ENCODE measurements at places on chromosomes 11 and 22. TPM values are rescaled to one million over a fixed set of nuclear protein-coding genes. Genes with fewer than 3 reads are reported as not detected.

The CRYAB gene
- 1.2 TPM for total RNA-seq

The NPAS4 gene
- total RNA-seq, result not detected

The TRABD gene
- total RNA-seq, result 60.6 TPM

The INSC gene
- 5.8 TPM for total RNA-seq

The SHISAL1 gene
- 1.6 TPM for total RNA-seq

The KIRREL3 gene
- not detected for total RNA-seq

The NLRP6 gene
- total RNA-seq, result not detected

The TMPRSS13 gene
- not detected for total RNA-seq

The OR4A16 gene
- total RNA-seq, result not detected

The TANGO2 gene
- 16.0 TPM for total RNA-seq

The KCNA4 gene
- not detected for total RNA-seq

The P4HA3 gene
- total RNA-seq, result 0.93 TPM

- H3K4me3 ChIP-seq, result no peak overlapping the region
- peaks cover 95% of the 10 kb centered on the region for H3K27me3 ChIP-seq
- no peaks in the 10 kb centered on the region for H3K4me1 ChIP-seq
- H3K36me3 ChIP-seq, result no peaks in the 10 kb centered on the region
- DNase-seq, result no peak
These were observed 6.5 kb downstream of the IGLL5 start for GRCh38 chr22:22893891-22894739.

DNA sequence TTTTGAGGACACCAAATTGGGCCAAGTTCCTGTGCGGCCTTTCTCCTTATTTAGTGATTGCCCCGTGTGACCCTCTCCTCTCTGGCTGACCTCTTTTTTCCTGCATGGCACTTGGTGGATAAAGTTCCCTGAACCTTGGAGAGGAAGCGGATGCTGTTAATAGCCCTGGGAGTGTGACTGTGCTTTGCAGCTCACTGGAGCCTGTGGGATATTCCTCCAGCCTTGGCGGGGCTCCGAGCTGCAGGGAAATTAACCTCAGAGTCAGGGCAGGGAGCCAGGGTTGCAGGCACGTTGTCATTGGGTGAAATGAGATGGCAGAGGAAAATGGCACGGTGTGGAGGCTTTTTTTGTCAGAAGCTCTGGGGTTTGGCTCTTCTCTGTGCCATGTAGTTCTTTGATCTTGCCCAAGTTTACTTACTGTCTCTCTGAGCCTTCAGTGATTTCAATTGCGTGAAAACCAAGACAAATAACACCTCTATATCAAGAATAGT lies 965 bp downstream of the OR9Q1 start:
- H3K4me1 ChIP-seq, result peaks cover 12% of the 10 kb centered on the region
- peak; percentile 84 for DNase-seq
- no peaks in the 10 kb centered on the region for H3K36me3 ChIP-seq
- no peak overlapping the region for H3K27ac ChIP-seq

DNA sequence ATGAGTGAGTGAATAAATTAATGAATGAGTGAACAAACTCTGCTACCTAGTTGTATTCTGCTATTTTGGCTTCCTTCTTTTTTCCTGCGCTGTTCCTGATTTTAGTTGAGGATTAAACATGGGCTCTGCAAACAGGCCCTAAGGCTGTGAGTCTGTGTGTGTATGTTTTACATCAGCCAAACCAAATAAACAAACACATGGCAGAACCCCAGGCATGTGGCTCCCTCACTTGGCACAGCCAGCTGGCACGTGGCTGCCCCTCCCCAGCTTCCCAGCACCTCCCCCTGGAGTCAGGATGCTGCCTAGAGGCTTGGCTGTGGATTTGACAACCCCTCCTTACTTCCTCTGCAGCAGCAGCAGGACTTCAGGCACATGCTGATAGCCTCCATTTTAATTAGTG lies 593.2 kb downstream of the INSC start:
- H3K4me1 ChIP-seq, result peaks cover 20% of the 10 kb centered on the region
- peaks cover 42% of the 10 kb centered on the region for H3K27me3 ChIP-seq
- peak overlapping the region; percentile 43 for H3K27ac ChIP-seq
- peak; percentile 86 for DNase-seq
- H3K4me3 ChIP-seq, result no peak overlapping the region

GRCh38 chr22:50082197-50082715 lies 3.0 kb downstream of the MLC1 start:
- H3K27ac ChIP-seq, result no peak overlapping the region
- no peak for DNase-seq
- H3K27me3 ChIP-seq, result no peaks in the 10 kb centered on the region
- peaks cover 8% of the 10 kb centered on the region for H3K4me1 ChIP-seq

DNA sequence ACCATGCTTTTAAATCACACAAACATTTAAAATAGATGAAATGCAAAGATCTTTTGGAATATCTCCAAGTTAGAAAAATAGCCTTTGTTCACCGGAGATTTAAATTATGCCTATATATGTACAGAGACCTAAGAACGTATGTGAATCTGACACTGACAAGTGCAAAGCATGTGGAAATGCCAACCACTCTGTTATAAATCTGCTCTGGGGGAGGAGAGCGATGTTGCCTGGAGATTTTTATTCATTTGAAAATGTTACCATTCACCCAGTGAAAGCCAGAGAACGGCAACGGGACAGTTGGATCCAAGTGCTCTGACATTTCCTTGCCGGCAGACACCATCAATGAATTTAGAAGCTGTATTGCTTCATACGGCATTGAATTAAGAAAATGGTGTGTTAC lies 39.8 kb upstream of the BMAL1 start:
- H3K27me3 ChIP-seq, result no peaks in the 10 kb centered on the region
- DNase-seq, result no peak
- peaks cover 6% of the 10 kb centered on the region for H3K4me1 ChIP-seq

- H3K4me1 ChIP-seq, result no peaks in the 10 kb centered on the region
- no peaks in the 10 kb centered on the region for H3K36me3 ChIP-seq
- H3K27me3 ChIP-seq, result peaks cover 15% of the 10 kb centered on the region
- no peak for DNase-seq
- no peak overlapping the region for H3K4me3 ChIP-seq
These were observed 156.1 kb downstream of the ST3GAL4 start for GRCh38 chr11:126511475-126512115.

DNA sequence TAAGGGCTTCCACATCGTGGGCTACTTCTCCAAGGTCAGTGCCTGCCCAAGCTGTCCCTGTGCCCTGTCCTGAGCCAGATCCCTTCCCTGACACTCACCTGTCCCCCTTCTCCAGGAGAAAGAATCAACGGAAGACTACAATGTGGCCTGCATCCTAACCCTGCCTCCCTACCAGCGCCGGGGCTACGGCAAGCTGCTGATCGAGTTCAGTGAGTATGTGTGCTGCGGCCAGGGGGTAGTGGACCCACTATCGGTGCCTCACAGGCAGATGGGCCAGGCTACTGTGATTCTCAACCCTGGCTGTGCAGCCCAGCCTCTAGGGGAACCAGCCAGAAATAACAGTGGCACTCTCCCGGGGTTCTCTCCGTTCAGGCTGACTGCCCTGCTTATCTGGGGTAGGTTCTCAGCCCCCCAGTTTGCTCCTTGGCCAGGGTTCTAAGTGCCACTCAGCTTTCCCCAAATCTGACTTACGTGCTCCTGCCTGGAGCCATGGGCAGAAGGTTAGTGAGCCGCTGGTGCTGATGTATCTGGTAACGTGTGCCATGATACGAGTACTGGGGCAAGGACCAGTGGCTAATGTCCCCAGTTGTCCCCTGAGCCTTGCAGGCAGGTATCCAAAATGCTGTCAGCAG lies 3.7 kb downstream of the RNASEH2C start:
- DNase-seq, result no peak
- no peaks in the 10 kb centered on the region for H3K27me3 ChIP-seq
- no peak overlapping the region for H3K4me3 ChIP-seq

DNA sequence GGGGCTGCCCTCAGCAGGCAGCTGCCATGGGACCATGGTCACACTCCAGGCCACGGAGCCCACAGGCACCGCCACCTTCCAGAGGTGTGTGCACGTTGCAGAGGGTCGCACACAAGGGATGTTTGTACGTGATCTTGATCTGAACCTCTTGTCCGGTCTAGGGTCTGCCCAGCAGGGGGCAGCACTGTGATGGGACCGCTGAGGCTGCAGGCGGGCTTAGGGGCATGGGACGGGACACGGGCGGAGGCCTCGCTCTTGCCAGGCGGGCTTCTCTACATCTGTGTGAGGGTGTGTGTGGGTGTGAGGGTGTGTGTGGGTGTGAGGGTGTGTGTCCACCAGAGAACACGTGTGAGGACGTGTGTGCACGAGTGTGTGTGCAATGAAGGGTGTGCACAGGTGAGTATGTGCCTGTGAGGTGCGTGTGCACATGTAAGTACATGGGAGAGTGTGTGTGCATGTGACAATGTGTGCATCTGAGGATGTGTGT lies 52.4 kb downstream of the CACNA1I start:
- H3K36me3 ChIP-seq, result no peaks in the 10 kb centered on the region
- H3K27me3 ChIP-seq, result peaks cover 28% of the 10 kb centered on the region
- H3K4me1 ChIP-seq, result no peaks in the 10 kb centered on the region
- peak; percentile 54 for DNase-seq
- H3K4me3 ChIP-seq, result no peak overlapping the region
- no peak overlapping the region for H3K27ac ChIP-seq

DNA sequence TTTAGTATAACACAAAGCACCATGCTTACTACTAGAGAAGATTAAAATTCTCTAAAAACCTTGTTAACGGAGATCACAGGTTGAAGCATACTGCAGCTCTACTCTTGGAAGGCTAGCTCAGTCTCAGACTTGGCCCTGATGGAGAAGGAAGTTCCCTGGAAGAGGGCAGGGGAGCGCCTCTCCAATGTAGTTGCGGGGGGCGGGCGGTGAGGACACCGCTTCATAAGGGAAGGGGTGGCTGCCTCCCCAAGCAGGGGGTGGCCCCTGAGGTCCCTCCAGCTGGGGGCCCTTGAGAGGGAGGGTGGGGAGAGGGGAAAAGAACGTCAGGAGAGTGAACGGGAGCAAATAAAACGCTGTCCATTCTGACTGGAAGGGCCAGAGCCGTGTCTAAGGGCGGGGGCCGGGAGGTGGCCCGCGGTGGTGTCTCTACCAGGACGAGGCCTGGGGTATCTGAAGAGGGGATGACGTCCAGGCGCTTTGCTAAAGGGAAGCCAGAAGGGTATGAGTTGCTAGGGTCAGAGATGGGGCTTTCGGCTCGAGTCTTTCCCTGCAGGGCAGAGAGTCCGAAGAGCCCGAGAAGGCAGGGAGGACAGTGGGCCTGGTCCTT lies 553 bp upstream of the USP47 start:
- no peaks in the 10 kb centered on the region for H3K4me1 ChIP-seq
- no peaks in the 10 kb centered on the region for H3K36me3 ChIP-seq
- DNase-seq, result peak; percentile 41
- no peak overlapping the region for H3K27ac ChIP-seq

GRCh38 chr11:113488931-113489351 lies 13.7 kb upstream of the DRD2 start:
- no peaks in the 10 kb centered on the region for H3K36me3 ChIP-seq
- H3K4me3 ChIP-seq, result no peak overlapping the region
- no peaks in the 10 kb centered on the region for H3K27me3 ChIP-seq

- no peak overlapping the region for H3K4me3 ChIP-seq
- H3K36me3 ChIP-seq, result peaks cover 8% of the 10 kb centered on the region
- no peak overlapping the region for H3K27ac ChIP-seq
- peaks cover 13% of the 10 kb centered on the region for H3K4me1 ChIP-seq
These were observed 1.8 kb upstream of the NFAM1 start for GRCh38 chr22:42433754-42434682.

DNA sequence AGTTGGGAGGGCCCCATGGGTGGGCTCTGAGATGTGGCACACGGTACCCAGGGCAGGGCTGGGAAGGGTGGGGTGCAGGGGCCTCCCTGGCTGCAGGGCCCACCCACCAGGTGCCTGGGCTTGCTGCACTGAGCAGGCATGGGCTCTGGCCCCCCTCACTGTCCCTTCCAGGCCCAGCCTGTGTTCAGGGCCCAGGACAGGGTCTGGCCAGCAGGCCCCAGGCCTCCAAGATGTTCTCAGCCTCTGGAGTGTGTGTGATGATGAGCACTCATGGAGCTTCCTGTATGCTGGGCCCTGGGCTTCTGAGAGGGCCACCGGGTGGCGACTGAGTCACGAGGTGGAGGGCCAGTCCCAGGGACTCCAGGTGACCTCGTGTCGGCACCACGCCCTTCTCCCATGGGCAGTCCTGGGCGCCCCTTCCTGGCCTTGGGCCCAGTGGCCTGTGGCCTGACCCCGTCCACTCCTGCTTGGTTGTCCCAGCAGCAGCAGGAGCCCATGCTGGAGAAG lies 55.9 kb upstream of the CCDC188 start:
- peak; percentile 27 for DNase-seq
- H3K27me3 ChIP-seq, result no peaks in the 10 kb centered on the region
- no peaks in the 10 kb centered on the region for H3K36me3 ChIP-seq
- peak overlapping the region; percentile 91 for H3K27ac ChIP-seq
- peaks cover 14% of the 10 kb centered on the region for H3K4me1 ChIP-seq
- peak overlapping the region; percentile 86 for H3K4me3 ChIP-seq

DNA sequence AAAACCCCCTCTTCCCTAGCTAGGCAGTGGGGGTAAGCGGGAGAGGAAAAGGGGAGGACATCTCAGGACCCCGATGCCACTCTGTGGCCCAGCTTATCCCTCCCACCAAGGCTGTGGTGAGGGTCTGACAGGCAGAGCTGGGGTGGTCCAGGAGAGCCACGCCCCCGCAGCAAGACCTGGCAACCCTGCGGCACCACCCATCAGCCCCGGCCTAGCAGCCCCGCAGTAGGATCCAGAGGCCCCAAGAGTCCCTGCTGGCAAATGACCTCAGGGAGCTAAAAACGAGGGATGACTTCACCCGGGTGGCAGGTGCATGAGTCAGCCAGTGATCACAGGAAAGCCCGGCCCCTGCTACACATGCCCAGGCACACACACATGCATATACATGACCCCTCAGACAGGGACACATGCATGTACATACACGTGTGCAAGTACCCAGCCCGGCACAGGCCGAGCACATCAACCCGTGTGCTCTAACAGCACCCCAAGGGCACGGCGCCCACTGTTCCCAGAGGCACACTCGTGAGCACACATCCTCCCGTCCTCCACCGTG lies 32.3 kb downstream of the ARVCF start:
- peak; percentile 76 for DNase-seq
- H3K36me3 ChIP-seq, result no peaks in the 10 kb centered on the region
- no peaks in the 10 kb centered on the region for H3K27me3 ChIP-seq

- no peaks in the 10 kb centered on the region for H3K36me3 ChIP-seq
- H3K27ac ChIP-seq, result no peak overlapping the region
- H3K4me1 ChIP-seq, result no peaks in the 10 kb centered on the region
These were observed 77.7 kb downstream of the BRD1 start for GRCh38 chr22:49749885-49750510.

DNA sequence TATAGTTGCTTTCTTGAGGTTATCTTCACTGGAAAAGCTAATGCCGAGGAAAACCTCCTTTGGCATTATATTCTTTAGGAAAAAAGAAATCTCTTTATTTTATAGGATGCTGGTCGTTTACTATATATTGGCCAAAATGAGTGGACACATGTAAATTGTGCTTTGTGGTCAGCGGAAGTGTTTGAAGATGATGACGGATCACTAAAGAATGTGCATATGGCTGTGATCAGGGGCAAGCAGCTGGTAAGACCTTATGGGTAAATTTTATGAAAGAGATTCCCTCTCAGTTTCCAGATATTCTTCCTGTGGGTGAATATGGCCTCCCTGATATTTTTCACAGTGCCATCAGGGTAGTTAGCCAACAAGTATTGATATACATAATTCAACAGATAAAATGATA lies 29.4 kb upstream of the TTC36 start:
- no peaks in the 10 kb centered on the region for H3K4me1 ChIP-seq
- DNase-seq, result no peak
